Activated CD4-positive, alpha-beta T cell treated with anti-CD3 and anti-CD28 coated beads, Interleukin-2, Interleukin-6, amounts not matched to agents 100 ng/mL and 50 ng/mL, durations not matched to agents 16 hours and 8 hours (primary cell): ENCODE measurements at places on chromosomes 13 and 19.

GRCh38 chr13:108034909-108035410 lies 180.4 kb downstream of the LIG4 start:
- DNase-seq = peak; percentile 1

DNA sequence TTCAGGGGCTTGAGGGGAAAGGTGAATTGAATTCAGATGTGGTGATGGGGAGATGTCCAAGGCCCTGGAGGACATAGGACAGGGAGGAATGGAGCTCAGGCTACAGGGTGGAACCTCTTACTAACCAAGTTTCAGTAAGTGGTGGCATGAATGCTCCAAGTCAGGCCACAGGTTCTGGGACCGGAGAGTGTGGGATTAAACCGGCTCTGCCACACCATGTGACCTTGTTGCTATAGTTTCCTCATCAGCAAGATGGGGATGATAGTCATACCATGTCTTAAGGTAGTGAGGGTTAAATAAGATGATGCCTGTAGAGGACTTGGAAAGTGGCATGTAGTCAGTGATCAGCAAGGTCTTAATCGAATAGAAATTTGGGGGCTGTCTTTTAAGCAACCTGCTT lies 16.3 kb downstream of the GPR183 start:
- DNase-seq = no peak

- DNase-seq = no peak
Measured at GRCh38 chr13:66180836-66181235, 1049.3 kb downstream of the PCDH9 start.

DNA sequence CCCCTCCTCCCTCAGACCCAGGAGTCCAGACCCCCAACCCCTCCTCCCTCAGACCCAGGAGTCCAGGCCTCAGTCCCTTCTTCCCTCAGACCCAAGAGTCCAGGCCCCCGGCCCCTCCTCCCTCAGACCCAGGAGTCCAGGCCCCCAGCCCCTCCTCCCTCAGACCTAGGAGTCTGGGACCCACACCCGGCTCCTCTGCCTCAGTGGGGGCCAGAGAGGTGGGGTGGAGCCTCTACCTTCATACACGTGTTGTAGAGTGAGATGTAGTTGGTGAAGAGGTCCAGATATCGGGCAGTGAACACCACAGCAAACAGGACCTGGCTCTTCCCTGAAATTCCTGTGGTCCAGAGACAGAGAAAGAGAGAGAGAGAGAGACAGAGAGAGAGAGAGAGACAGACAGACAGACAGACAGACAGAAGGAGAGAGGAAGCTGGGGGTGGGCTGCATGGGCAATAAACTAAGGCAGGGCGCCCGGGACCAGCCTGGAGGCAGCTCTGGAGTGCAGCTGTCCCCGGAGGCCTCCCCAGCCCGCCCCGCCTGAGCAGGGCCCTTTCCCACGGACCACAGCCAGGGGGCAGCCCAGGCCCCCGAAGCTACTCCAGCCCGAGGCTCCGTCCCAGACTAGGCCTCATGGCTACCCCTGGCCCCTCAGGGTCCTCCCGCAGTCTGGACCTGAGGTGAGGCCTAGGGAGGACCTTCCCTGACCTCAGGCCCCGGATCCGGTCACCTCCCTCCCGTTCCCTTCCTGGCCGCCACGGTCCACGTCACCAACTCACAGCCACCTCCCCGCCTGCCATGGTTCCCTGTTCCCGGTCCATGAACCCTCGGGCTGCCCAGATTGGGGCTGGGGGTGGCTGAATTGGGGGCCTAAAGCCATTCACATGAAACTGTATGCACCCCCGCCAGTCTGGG lies 907 bp downstream of the KDELR1 start:
- peak; percentile 74 for DNase-seq

GRCh38 chr19:1068009-1069001 lies 1.3 kb downstream of the ARHGAP45 start:
- DNase-seq = peak; percentile 86

DNA sequence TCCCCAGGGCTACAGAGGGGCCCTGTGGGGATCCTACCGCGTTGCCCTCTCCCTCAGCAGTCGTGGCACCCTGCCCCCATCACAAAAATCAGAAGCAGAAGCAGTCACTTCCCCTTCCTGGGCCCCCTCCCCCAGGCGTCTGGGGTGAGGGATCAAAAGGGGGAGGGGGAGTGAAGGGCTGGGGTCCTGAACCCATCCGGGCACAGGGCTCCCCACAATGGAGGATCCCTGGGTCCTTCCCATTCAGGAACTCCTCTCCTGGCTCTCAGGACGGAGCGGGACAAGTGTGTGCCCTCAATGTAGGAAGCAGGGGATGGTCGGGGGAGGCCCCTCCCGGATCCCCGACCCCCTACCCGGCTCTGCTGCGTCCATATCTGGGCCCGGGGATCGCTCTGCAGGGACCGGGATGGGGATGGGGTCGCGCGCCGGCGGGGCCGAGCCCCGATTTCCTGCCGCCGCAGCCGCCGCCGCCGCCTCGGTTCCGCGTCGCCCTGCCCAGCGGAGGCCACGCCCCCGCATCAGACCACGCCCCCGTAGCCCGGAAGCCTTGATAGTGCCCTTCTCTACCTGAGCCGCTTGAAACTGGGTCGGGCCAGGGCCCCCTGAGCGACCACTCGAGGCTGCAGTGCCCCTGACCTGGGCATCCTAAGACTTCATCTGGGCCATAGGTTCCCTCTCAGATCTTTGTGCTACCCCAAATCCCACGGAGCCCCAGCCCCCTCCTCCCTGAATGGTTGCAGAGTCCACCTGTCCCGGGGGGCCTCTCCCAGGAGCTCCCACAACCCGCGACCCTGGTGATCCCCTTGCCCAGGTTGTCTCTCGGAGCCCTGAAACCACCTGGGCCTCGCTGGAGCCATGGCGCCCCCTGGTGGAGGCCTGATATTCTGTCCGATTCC lies at the start of gene GMIP:
GMIP (minus strand) TSS at position 500 of the 896 bp plus-strand sequence; CDS start at position 372, 128 bp downstream.
- peak; percentile 92 for DNase-seq

DNA sequence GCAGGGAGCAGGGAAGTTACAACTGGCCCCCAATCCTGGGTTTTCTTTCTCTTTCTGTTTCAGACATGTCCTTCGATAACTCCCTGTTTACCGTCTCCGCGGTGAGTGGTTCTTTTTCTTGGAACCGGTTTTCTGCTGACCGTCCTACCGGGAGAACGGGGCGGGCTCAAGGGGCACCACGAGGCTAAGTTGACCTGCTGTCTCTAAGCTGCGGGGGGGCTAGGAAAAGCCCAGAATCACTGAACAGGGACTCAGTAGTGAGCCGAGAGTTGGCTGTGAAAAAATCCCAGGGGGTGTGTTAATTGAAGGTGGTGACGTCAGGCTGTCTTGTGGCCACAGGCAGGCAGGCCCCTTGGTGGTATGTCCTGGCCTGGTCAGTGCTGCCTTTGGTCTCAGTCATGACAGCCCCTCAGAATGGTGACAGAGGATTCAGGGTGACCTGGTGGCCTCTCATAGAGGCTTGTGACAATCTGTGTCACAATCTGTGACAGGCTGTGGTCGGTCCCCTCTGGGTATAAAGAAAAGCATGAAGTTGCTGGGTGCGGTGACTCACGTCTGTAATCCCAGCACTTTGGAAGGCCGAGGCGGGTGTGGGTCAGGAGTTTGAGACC lies 8.1 kb upstream of the CARM1 start:
- DNase-seq = no peak

DNA sequence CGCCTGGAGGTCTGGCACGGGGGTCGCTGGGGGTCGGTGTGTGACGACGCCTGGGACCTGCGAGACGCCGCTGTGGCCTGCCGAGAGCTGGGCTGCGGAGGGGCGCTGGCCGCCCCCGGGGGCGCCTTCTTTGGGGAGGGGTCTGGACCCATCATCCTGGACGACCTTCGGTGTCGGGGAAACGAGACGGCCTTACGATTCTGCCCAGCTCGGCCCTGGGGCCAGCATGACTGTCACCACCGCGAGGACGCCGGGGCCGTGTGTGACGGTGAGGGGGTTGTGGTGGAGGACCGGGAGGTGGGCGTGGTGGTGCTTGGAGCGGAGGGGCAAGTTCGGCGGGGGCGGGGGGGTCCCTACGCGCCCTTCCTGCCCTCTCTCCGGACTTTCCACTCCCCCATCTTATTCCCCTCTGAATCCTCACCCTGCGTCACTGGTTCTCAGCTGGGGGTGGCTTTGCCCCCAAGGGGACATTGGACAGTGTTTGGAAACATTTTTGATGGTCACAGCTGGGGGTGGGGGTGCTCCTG lies 5.5 kb downstream of the SSC5D start:
- DNase-seq = no peak

DNA sequence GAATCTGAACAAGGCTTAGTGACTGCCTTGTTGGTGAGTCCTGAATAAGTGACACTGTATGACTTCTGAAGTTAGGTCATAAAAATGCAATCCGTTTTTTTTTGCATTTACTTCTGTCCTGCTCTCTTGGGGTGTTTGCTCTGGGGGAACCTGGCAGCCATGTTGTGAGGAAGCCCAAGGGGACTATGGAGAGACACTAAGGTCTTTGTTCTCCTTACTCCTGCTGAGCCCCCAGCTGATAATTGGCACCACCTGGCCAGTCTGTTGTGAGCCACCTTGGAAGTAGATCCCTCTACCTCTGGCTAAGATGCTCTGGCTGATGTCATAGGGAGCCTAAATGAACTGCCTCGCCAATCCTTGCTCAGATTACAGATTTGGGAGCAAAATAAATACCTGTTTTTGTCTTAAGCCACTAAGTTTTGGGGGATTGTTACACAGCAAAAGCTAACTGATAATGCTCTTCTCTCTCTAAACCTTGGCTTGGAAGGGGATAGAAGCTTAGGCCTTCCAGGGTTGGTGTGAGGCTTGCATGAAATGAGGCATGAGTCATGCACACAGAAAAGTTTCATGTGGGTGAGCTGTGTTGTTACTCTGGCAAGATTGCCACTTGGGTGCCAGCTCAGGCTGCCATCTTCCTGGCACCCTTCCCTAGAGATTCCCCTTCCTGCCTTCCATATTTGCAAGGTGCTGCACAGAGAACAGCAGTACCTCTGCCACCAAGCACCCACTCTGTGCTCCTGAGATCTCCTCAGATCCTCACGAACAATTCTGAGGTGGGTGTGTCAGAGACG lies 10.1 kb downstream of the TUBB4A start:
- DNase-seq = no peak

- DNase-seq = no peak
Measured at GRCh38 chr13:70580825-70581224, 472.6 kb upstream of the KLHL1 start.

DNA sequence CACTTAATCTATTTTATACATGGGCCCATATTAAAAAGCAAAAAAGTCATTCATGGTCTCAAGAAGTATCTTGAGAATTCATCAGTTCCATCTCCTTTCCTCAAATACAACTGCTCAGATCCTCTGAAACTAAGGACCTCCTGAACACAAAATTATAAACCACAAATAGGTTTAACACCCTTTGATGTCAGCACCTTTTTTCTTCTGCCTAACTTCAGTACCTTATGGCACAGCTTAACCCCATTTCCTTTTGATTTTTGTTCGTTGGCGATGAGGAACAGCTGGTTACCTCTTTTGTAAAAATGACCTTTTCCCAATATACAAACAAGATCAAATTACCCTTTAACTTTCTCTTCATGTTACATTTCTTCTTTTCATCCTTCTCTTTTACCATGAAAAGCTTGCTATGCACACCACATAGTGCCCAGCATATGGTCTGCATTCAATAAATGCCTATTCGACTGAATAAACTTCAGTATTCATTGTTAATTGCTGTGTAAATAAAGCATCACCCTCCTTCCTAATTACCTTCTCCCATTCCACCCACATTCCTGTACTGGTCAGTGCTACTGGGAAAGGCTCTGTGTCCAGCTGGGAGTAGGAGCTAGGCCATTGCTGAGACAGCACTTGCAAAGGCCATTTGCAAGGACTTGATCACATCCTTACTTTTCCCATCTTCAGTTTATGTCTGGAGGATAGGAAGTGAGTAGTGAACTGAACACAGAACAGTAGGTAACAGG lies 317.9 kb downstream of the SHISA2 start:
- no peak for DNase-seq

DNA sequence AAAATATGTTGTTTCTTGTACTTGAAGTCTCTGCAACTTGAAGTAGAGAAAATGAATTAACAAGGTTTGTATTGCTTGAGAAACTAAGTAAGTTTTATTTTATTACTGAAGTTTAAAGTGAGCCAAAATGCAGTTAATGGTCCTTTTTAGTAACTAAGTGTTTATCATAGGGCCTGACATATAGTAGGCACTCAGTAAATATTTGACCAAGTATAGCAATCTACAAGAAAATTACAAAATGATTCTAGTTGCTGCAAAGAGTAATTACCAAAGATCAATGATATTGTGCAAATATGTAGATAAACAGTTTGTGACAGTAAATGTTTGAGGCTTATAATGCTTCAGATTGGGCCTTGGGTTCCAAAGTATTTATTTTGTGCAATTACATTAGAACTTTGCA lies 2.4 kb upstream of the XPO4 start:
- DNase-seq = no peak

DNA sequence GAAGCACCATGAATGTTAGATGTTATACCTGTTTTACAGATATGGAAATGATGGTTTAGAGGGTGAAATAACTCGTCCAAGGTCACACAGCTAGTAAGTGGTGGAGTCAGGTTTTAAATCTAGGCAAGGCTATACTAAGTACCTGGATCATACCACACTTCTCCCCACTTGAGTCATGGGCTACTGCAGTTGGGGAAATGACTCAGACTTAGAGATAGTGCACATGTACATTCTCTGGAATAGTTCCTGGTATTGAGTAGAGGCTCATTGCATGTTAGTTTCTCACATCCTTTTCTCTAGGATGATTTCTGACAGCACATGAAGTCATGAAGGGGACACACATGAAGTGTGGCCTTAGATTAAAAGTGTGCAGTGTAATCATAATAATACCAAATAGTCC lies 76.2 kb upstream of the TNFSF11 start:
- DNase-seq = peak; percentile 89

DNA sequence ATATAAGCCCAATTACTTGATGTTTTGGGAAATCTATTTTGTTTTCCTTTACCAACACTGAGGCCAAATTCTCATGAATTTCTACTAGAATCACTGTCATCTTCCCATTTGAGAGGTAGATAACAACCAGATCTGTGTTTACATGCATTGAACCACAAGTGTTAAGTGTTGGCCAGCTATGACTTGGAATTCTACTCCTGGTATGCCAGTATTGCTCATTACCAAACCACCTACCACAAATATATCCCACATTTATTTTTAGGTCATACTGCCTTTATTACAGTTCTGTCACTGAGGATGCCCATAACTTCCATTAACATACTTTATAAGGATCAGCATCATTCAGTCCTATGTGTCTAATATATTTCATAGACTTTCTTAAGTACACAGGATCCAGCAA lies 328.9 kb downstream of the DIAPH3 start:
- no peak for DNase-seq

GRCh38 chr13:96984051-96984508 lies 10.2 kb downstream of the OXGR1 start:
- DNase-seq = peak; percentile 6

- DNase-seq = peak; percentile 62
Measured at GRCh38 chr19:13234518-13234917, 84.3 kb downstream of the IER2 start.

DNA sequence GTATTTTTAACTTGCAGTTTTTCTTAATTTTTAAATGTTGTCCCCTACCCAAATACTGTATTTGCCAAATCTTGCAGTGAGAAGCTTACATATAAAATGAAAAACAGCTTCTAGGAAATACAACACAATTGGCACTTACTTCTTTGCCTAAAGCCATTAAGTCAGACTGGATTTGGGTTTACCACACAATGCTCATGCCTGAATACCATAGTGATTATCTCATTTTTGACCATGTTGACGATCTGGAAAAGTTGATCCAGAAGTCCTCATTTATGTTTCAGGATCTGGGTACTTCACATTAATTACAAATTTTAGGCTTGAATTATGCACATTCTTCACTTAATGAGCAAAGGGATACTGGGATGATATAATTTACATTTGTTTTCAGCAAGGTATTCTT lies 2.4 kb downstream of the RNF6 start:
- DNase-seq = no peak
